ENCODE measurements at places on chromosomes 5 and 9. TPM values are rescaled to one million over a fixed set of nuclear protein-coding genes. Genes with fewer than 3 reads are reported as not detected.

Gene PNPLA7
- 2.9 TPM for total RNA-seq

Gene RIOK2
- total RNA-seq = 23.2 TPM

Gene C5orf52
- not detected for total RNA-seq

Gene APBB3
- total RNA-seq = 20.5 TPM

Gene GZMA
- 10.3 TPM for total RNA-seq

Gene LEAP2
- 1.8 TPM for total RNA-seq

Gene COL15A1
- total RNA-seq = 0.82 TPM
